ENCODE measurements at places on chromosomes 5 and 9.
A peak's percentile ranks its signal among the peaks of the same experiment; 100 is the strongest.

GRCh38 chr5:155983954-155984353 is 343.0 kb upstream of the SGCD start:
- no peak for DNase-seq

GRCh38 chr9:35754264-35754663 is at the start of gene MSMP:
MSMP (minus strand) TSS chr9:35754276; CDS start chr9:35754129, 147 bp downstream.
- DNase-seq, result no peak

DNA sequence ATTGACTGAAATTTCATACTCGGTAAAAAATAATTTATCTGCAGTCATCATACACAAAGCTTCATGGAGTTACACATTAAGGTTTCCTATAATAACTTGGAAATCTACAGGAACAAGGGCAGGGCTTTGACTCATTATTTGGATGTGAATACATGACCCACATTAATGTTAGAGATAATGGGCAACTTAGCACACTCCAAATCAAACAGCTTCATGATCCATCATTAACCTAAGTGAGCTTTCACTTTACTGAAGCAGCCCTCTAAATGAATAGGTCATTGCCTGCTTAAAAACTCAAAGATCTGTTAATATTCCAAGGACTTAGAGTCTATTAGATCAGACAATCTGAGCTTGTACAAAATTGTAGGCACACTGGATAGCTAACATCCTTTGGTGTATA is 9.0 kb downstream of the CDH12 start:
- no peak for DNase-seq

DNA sequence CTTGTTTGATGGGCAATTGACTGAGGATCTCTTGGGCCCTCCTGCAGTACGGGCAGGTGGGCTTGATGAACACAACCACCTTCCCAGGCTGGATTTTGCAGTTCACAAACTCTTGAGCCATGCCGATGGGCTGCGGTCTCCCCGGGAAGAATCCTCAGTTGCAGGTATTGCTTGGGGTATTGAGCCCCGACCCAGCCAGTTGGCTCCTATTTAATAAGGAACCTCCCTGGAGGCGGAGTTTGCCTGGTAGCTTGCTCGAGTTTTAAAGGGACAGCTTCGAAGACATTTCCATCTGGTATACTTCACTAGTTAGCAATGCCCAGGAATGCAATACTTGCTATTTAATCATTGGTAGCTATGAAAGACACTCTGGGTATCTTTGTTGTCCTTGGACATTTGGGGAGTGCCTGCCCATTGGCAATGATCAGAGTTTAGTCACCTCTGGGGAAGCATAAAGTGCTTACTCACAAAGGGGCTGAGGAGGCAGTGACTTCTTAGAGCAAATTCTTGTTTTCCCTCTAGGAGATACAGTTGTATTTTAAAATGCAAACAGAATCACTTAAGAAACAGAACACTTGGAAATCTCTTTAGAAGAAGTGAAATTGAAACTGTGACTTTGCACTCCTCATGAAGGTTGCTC is at the start of gene GLRX:
Gene GLRX (minus strand): TSS at position 185 of the 640 bp plus-strand sequence. CDS start 64 bp downstream, at position 121.
- DNase-seq, result peak; percentile 91

DNA sequence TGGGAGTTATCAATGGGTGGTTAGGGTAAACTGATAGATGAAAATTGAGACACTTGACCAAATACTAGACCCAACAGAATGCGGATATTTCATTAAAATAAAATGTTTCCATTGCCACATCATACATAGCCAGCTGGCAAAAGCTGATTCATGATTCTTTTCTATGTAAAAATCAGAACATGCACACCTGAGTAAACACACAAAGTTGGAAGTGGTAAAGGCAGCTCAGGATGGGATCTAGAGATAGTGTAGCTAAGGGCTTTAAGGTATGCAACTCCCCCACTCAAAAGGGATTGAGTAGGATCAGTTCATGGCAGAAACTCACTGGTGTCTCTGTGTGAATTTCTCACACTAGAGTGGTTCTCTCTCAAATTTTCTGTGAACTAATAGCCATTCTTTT is 541.1 kb upstream of the GRAMD2B start:
- no peak for DNase-seq

DNA sequence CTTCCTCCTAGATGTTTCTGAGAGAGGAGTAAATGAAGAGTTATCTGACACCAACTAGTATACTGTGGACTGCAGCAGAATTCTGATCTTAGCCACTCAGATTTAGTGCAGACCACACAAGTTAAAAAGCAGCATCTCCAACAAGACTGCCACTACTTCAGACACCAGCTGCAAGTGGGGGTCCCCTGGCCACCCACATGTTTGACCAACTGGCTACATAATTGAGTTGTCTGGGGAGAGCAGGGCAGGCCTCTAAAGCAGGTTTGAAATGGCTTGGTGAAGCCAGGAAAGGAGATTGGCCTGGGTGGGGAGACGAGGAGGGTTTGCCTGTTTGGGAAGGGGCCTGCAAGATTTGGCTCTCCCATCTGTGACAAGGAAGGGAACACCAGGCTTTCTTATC is 40.5 kb upstream of the FAM81B start:
- DNase-seq, result no peak

DNA sequence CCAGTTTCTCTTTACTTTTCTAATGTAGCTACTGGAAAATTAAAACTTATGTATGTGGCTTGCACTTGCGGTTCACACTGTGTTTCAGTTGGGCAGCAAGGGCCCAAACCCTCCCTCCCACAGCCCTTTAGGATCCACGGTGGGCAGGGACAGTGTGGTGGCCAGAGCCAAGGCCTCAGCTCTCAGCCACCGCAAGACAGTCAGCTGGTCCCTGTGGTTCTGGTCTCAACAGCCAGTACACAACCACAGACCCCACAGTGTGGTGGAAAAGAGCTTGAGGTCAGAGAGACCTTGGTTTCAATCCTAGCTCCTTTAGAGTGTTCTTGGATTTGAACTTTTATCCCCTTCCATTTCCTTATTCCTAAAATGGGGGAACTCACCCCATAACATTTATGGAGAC is 153.0 kb upstream of the SMIM23 start:
- DNase-seq, result peak; percentile 9

- no peak for DNase-seq
Observed at GRCh38 chr5:151259931-151260330, 6.9 kb downstream of the GM2A start.

DNA sequence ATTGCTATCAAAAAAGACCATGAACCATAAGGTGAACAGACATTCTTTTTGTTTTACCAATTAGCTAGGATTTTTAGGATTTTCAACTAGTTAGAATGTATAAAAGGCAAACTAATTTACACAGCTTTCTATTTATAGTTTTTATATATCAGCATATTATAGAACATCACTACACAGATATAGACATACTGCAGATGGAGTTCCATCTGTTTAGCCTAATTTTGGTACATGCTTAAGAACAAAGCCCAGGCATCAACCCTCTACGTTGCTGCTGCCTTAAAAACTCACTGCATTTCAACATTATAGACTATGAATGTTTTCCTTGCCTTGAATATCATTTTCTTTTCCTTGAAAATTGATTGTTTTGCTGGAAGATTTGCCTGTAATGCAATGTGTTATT is 2227.5 kb upstream of the C9orf72 start:
- no peak for DNase-seq

GRCh38 chr9:13034694-13035002 is 244.8 kb downstream of the MPDZ start:
- DNase-seq, result no peak

DNA sequence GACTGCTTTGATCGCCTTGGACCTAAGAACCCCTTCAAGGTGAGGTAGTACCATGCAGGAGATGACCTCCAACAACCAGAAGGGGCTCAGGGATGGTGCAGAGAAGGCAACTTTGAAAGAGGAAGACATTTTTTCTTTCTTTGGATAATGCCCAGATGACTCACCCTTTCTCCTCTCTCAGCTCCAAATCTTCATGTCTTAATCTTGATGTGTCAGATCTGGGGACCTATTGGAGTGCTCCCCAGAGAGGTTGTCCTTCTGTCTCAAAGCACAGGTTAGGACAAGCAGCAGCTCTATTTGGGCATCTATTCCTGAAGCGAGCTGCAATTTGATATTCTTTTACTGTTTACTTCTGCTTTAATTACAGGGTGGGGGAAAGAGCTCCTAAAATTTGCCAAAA is 229.9 kb upstream of the MAP3K1 start:
- peak; percentile 51 for DNase-seq

DNA sequence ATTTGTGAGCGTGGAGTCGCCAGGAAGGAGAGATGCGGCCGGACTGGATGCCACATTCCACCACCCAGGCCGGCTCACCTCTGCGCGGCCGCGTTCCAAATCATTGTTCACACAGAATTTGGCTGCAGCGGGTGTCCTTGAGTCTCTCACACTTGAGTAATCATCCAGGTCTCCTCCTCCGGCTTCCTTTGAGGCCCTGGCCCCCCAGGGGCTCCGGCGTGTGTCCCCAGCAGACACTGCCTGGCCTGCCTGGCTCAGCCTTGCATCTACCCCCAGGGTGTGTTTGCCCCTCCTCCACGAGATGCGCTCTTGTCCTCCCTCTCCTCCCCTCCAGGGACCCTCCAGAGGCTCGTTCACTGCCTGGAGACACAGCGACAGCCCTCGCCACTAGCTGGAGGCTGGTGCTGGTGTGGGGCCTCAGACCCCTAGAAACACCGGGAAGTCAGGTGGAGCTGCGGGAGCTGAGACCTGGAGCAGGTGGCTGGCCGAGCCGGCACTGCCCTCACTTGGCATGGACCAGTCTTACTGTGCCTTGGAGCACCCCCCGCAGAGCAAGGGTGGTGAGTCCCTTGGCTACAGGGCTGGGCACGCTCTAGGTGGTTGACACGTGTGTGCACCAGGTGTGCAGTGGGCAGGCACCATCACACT is 7.0 kb upstream of the SLC9A3 start:
- no peak for DNase-seq

DNA sequence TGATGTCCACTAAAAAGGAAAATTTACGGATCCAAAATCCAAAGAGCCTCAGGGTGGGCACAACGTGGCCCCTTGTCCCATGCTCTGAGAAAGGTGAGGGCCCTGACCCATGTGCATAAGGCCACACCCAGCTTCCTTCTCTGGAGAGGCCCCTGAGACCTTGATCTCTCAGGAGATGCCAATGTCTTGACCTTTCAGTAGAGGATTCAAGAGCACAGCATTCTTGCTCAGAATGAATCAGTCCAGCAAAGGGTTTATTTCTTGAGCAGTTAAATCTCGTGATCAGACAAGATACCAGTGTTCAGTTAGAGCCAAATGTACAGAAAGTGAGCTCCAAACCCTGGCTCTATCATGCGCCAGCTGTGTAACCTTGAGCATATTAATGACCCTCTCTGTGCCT is 115.9 kb upstream of the DAPK1 start:
- no peak for DNase-seq

- DNase-seq, result no peak
Observed at GRCh38 chr9:83270116-83270515, 207.2 kb upstream of the RASEF start.

DNA sequence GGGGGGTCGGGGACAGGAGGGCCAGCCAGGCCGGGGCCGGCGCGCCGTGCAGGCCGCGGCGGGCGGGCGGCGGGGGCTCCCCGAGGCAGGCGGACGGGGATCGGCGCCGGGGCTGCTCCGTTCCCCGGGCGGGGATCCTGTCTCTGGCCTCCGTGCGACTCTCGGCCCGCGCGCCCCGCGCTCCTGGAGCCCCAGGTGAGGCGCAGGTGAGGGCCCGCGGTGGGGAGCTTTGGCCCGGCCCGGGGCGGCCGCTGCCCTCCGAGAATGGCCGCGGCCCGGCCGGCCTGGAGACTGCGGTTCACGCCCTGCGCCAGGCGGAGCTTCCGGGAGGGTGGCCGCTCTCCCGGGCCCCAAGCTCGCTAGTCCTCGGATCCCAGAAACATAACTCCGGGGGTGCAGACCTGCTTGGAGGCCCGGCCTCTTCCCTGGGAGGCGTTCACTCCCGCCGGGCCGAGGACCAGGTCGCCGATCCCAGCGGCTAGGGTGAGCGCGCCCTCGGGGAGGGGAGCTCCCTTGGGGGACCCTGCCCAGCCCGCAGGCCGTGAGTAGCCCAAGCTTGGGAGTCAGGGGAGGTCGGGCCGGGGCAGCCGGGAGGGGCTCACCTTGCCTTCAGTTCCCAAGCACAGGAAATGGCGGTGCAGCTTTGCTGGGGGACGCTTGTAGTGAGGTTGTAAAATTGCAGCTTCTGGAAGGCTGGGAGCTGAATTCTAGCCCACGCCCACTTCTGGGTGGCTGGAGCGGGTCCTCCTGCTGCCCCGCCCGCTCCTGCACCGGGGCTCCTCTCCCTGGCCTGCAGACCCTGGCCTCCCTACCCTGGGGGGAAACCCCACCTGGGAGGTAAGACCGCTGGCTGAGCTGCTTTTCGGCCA is 723 bp downstream of the PPP1R26 start:
- peak; percentile 45 for DNase-seq

- DNase-seq, result no peak
Observed at GRCh38 chr5:112367400-112367799, 51.7 kb downstream of the EPB41L4A start.

DNA sequence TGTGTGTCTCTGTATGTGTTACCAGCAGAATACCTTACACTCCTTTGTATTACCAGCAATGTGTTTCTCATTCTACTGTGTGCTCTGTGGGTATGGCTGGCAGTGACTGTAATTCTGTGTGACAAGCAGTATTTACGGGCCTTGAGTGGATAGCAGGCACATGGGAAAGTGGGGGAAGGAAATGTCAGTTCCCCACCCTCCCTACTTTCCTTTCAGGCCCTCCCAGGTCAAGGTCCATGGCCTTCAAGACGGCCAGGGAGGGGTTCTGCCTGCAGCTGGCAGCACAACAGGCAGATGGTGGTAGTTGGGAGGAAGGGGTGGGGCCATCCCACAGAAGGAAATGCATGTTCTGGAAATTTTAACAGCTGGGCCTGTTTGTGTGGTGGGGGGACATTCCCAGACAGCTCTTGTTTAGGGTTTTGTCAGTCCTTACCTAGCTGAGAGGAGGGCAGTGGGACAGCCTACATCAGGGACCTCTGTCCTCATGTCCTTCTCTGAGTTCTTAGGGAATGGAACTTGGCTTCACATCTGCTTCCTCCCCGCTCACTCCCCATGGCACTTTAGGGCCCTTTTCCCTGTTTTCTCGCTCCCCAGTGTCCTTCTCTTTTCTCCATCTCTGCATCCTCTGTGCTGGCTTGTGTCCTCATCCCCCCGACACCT is 14.6 kb upstream of the TNIP1 start:
- DNase-seq, result no peak

- no peak for DNase-seq
Observed at GRCh38 chr5:56710826-56711590, 104.3 kb upstream of the MAP3K1 start.

- no peak for DNase-seq
Observed at GRCh38 chr5:139022528-139022927, 147.4 kb upstream of the LRRTM2 start.

- DNase-seq, result no peak
Observed at GRCh38 chr5:8521991-8522390, 653.0 kb downstream of the MTRR start.

DNA sequence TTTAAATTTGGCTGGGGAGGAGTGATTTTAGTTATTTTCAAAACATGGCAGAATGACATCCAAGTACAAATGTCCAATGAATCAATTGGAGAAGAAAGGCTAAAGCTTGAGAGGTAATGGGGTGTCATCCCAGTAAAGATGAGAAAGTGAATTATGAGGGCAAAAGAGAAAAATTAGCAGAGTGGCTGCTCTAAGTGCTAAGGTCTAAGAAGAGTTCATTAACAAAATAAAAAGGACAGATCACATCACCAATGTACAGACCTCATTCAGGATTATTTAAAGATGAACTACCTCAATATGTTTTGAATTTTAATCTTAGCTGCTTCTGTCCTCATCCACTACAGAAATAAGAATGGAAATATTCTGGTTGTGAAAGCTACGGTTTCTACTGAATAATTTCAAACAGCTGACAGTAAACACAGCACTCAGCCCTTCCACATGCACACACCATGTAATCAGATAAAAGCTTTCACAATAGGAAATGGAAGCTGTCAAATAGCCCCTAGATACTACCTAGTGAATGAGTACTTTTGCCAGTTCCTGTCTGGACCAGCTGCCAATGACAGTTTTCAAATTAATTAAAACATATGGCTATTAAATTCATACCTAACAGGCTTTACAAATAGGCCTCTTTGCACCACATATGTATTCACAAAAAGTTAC is 171.5 kb downstream of the SSBP2 start:
- peak; percentile 45 for DNase-seq
